ENCODE measurements at places on chromosomes 1 and 21.

DNA sequence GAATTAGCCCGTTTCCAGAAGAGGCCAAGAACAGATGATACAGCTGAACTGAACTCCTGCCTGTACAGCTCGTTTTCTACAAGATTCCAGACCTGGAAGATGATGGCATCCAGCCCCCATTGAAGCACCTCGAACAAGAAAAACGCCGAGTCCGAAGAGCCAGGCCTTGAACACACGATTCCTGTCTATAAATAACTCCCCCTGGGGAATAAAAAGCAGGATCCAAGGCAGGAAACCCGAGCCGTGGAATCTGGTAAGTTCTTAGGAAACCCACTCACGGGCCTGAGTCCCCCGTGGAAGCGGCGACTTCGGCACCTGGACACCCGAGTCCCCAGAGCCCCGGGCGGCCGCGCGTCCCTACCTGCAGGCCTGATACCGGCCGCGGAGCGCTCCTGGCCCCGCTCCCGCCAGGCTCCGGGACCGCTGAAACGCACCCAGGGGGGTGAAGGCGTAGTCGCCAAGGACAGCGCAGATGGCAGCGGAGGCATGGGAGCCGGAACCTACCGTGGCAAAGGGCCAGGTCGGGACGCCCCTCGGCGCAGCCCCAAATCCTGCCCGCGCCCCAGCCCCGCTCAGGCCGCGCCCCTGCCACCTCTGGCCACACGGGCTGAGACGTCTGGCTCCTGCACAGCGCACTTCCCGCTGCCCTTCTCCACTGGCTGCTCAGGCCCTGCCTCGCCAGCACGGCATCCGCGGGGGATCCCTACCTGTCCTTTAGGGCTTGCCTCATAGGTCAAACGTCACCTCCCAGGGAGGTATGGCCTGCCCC, 14.0 kb upstream of the HLCS start:
- peak; percentile 39 for DNase-seq

DNA sequence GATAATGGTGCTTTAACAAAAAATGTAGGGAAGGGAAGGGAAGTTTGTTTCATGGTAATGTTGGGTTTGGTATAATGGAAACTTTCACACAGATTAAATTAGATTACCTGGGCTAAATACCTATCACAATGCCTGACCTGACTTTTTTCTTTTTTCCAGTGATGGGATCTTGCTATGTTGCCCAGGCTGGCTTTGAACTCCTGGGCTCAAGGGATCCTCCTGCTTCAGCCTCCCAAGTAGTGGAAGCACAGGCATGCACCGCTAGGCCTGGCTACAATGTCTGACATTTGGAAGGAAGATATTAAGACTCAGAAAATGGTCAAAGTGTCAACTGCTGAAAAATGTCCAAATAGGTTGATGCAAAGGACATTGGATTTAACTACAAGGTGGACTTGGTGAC, 67.4 kb downstream of the KCNK1 start:
- DNase-seq, result no peak

- peak; percentile 53 for DNase-seq
These were observed 196.1 kb upstream of the FGGY start for GRCh38 chr1:59100708-59101374.

- no peak for DNase-seq
These were observed 7.8 kb downstream of the ADAMTS4 start for GRCh38 chr1:161190962-161191521.

DNA sequence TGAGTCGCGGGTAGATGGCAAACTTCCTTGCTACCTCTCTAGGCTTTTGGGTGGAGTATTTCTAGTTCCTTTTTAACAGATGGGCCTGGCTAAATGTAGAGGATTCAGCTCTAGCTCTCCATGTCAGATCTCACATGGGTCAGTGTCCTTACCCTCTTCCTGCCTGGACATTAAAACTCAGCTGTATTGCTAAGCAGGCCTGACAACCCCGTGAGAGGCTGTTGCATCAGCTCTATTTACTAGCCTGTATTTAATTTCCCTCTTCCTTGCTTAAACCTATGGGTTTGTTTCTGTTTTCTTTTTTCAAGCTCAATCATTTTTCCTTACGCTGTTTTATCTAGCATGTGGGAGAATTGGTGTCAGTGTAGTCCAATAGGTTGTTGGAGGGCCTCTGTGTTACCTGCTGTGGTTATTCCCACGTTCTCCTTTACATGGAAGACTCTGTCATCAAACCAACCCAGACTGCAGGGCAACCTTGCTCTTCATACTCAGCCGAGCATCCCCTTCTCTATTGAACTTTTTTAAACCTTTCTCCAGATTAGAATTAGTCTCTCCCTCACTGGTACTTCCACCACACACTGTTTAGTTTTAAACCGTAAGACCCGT, 79.5 kb upstream of the BACH1 start:
- peak; percentile 29 for DNase-seq

- DNase-seq, result no peak
These were observed 30.8 kb downstream of the USP48 start for GRCh38 chr1:21752186-21752585.

DNA sequence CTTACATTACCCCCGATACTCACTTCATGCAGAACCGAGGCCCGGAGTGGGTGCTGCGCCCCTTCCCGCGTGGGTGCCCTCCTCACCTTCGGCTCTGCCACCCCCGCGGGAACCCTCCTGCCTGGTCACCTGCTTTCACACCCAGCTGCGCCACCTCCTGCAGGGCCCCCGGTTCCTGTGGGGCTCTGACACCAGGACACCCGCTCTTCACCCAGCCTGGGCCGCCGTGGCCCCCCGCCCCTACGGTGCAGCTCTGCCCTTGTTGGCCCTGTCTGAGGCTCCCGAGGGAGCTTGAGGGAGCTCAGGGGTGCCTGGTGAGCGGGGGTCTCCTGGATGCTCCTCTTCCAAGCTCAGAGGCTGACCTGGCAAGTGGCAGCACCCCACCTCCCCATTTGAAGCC, 19.0 kb downstream of the RRP1 start:
- DNase-seq, result no peak

DNA sequence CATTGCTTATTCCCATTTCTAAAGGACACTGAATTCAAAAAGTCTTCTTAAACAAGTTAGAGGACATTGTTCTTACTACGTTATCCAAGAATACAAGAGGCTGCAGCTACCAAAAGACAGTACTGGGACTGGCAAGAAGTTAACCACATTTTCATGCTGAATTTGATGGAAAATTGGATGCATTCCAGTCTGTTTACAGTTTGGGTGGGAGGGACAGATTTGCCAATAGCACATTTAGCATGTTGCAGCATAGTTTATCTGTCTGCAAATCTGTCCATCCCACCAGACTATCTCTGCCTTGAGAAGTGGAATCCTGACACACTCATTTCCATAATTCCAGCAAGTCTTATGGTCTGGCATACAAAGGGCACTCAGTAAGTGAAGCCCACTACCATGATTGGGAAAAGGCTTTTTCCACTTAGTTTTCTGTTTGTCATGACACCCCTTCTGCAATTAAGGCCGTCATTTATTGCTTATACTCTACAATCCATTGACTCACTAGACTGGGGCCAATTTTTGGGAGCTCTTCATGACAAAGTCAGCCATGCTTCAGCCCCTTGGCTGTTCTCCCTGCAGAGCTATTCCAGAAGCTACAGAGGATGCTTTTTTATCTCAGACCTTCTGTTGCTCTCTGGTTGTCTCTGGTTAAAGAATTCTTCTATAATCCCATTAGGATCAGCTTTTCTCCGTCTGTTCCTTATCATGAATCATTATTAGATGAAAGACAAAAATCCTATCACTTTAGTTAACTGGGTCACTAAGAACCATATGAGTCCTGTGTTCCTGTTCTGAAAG, 355.8 kb upstream of the PTBP2 start:
- DNase-seq, result peak; percentile 26

- peak; percentile 70 for DNase-seq
These were observed 39.9 kb downstream of the ACP6 start for GRCh38 chr1:147630447-147630846.

DNA sequence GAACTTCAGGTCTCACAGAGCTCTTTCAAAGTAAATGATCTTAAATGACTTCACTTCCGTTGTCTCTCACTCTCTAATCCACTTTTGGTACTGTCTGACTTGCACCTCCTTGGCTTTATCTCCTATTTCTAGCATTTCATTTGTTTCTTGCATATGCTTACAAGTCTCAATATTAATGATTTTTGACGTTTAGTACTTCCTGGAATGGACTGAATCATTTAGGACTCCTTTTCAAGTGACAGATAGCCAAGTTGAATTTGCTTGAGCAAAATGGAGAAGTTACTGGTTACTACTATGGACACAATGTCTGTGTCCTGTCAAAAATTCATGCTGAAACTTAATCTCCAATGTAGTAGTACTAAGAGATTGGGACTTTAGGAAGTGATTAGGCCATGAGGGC, 7.0 kb upstream of the SGIP1 start:
- DNase-seq, result no peak

GRCh38 chr1:32927441-32927840, 26.3 kb upstream of the TMEM54 start:
- DNase-seq, result no peak

DNA sequence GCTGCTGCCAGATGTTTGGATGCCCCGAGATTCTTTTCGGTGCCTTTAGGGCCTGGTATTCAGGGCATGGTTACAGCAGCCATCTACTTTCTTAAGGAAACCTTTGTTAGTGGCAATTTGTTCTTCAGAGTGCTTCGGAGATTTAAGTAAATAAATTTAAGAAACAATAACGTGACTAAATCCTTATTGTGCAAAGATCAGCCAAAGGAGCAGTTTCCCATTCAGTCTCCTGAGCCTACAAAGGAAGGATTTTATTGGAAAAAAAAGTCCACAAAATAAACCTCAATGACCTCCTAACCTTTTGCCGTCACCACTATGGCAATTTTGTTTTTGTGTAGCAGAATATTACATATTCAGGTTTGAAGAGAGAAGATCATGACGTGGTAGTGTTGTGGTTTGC, 231.1 kb downstream of the PBX1 start:
- no peak for DNase-seq

- no peak for DNase-seq
These were observed 173.7 kb downstream of the ZBTB18 start for GRCh38 chr1:244224487-244225430.

DNA sequence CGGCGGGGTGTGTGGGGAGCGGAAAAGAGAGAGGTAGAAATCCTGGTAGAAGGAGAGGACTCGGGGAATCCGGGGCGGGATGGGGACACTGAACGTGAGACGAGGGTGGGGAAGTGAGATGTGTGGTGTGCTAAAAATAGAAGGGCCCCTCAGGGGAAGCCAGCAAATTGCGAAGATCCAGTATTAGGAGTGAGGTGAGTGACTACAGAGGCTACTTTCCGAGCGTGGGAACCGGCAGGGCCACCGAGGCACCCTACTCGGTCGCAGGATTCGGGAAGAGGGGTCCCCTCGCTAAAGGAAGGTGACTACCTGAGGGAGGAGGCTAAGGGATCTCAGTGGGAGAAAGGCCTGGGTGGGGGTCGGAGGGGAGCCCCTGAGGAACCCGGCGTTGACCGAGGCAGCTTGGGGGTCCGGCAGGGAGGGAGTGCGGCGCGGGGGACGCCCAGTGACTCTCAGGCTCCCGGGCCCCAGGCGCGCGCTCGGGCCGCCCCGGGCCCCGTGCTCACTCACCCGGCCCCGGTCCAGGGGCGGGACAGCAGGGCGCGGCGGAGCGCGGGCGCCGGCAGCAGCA, 318 bp downstream of the ALDH4A1 start:
- peak; percentile 25 for DNase-seq

DNA sequence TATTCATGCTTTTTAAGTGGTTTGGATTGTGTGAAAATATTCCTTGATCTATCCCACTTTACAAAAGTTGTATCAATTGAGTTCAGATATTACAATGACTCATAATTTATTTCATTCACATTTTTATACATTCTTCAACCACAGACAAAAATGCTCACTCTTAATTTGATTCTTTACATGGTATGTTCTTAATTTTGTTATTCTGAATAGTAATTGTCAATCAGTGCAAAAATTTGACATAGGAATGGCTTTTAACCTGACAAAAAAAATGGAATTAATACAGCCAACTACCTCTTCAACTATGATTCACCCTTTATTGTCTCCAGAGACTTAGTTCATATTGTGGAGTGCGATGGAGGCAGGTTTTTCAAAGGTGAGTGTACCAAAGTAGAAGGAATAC, 1002.4 kb upstream of the ADGRL4 start:
- DNase-seq, result no peak

GRCh38 chr1:28091043-28091781, 2.8 kb upstream of the EYA3 start:
- DNase-seq, result peak; percentile 82

- DNase-seq, result no peak
These were observed 87.3 kb downstream of the ITSN1 start for GRCh38 chr21:33729641-33730040.

- DNase-seq, result peak; percentile 49
These were observed 24.1 kb downstream of the SHISA4 start for GRCh38 chr1:201912832-201913231.

- peak; percentile 22 for DNase-seq
These were observed 5.2 kb upstream of the DENND2D start for GRCh38 chr1:111205714-111206050.

DNA sequence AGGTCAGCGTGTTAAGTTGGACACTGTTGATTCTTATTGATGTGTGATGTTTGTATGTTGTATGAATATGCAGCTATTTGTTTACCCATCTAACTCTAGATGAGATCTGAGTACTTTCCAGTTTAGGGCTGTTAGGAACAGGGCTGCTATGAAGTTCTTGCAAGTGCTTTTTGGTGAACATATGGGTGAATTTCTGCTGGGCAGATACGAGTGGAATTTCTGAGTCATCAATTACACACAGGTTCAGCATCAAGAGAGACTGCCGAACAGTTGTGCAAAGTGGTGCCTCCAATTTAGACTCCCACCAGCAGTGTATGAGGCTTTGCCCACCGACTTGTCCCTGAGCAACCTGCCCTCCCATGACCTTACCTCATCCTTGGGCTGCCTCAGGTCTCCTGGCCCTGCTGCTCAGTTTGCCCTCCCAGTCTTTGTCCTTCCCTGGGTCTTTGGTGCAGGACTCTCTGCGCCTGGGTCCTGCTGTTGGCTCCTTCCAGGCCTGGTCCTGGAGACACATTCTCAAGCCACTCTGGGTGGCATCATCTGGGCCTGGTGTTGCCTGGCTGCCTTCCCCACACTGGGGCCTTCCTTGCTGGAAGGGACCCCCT, 343.6 kb downstream of the PTPRU start:
- DNase-seq, result peak; percentile 72

GRCh38 chr21:38261851-38262250, 5.1 kb downstream of the KCNJ15 start:
- peak; percentile 65 for DNase-seq

- no peak for DNase-seq
These were observed 69.3 kb downstream of the FOXD2 start for GRCh38 chr1:47507144-47507543.

- DNase-seq, result no peak
These were observed 8.5 kb upstream of the GNB1 start for GRCh38 chr1:1899266-1899966.

- DNase-seq, result peak; percentile 79
These were observed 668 bp downstream of the CBR3 start for GRCh38 chr21:36135391-36136102.

- no peak for DNase-seq
These were observed 2.2 kb upstream of the PAPPA2 start for GRCh38 chr1:176460544-176461336.

DNA sequence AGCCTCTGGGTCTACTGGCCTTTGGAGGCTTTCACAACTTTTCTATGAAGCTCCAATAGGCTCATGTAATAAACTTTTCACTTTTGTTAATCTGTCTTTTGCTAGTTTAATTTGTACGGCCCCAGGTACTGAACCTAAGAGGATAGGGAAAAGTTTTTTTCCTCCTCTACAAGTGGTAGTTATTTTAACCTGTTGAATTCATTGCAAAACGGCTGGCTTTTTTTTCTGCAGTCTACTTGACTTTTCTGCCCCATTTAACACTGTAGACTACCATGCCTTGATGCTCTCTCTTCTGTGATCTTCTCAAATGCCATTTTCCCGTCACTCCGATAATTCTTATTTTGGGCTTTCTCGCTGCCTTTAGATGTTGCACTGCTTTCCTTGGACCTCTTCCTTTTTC, 43.6 kb upstream of the DR1 start:
- DNase-seq, result no peak

GRCh38 chr1:33367485-33368405, 46.8 kb upstream of the A3GALT2 start:
- peak; percentile 82 for DNase-seq
